NCI-H524 (cell line): ENCODE measurements at places on chromosomes 4 and X.

- DNase-seq, result no peak
Observed at GRCh38 chr4:28427306-28428085, 1566.9 kb downstream of the STIM2 start.

- DNase-seq, result no peak
Observed at GRCh38 chr4:21819086-21819485, 129.5 kb downstream of the KCNIP4 start.

DNA sequence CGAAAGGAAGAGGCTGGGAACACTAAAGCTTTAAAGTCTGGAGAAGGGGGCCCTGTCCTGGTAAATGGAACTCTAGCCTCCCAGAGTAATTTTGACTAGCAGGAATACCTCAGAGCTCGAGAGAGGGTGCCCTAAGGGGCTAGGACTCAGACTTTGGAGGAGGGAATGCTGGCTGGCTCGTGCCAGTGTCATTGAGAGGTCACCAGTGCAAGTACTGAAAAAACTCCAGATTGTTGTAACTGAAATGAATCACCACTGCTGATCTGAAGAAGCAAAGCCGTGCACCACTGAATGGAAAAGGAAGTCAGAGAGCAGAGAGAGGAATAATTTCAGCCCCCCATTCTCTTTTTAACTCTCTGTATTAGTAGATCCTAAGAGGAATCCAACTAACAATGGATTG is 690.2 kb downstream of the FAT4 start:
- DNase-seq, result no peak

GRCh38 chr4:169313732-169314131 is 43.0 kb upstream of the SH3RF1 start:
- DNase-seq, result no peak

DNA sequence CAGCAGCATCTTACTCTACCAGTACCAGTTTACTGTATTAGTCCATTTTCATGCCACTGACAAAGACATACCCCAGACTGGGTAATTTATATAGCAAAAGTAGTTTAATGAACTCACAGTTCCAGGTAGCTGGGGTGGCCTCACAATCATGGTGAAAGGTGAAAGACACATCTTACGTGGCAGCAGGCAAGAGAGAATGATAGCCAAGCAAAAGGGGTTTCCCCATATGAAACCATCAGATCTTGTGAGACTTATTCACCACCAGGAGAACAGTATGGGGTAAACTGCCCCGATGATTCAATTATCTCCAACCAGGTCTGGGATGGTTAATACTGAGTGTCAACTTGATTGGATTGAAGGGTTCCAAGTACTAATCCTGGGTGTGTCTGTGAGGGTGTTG is 69.3 kb downstream of the YIPF6 start:
- DNase-seq, result no peak

DNA sequence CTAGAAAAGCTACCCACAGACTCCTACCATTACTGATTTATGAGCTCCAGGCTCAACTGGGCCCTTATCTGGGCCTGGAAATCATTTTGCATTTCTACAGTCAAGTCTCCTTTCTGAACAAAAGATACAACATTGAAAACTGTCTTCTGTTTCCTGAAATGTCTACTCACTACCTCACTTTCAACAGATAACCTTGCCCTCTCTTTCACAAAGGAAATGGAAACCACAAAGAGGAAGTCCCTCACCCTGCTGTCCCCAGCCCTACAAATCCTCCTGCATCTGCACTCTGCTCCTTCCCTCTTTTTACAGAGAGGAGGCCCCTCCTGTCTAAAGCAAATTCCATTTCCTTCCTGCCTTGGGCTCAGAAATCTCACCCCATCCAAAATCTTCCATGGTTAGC is 24.8 kb upstream of the CYBB start:
- DNase-seq, result no peak

DNA sequence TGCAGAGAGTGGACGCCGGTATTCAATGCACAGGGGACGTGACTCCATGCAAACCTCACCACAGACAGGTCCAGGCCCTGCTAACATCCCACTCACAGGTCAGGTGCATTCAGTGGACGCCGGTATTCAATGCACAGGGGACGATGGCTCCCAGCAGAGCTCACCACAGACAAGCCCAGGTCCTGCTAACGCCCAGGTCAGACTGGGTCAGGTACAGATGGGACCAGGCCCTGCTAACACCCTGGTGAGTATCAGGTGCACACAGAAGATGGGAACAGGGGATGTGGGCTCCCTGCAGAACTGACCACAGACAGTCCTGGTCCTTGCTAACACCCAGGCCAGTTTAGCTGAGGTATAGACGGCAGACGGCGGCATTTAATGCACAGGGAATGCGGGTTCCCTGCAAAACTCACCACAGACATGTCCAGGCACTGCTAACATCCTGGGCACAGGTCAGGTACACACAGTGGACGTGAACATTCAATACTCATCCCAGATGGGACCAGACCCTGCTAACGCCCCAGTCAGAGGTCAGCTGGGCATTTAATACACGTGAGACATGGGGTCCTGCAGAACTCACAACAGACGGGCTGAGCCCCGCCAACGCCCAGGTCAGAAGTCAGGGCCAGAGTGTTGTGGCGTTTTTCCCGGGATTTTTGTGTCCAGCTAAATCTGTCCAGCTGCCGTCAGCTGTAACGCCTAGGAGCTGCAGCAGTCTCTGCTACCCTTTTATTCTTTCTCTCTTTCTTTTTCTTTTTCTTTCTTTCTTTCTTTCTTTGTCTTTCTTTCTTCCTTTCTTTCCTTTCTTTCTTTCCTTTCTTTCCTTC is 99.2 kb downstream of the SHOX start:
- DNase-seq, result no peak
